ENCODE measurements at places on chromosomes 12 and 14. TPM values are rescaled to one million over a fixed set of nuclear protein-coding genes. Genes with fewer than 3 reads are reported as not detected.

DNA sequence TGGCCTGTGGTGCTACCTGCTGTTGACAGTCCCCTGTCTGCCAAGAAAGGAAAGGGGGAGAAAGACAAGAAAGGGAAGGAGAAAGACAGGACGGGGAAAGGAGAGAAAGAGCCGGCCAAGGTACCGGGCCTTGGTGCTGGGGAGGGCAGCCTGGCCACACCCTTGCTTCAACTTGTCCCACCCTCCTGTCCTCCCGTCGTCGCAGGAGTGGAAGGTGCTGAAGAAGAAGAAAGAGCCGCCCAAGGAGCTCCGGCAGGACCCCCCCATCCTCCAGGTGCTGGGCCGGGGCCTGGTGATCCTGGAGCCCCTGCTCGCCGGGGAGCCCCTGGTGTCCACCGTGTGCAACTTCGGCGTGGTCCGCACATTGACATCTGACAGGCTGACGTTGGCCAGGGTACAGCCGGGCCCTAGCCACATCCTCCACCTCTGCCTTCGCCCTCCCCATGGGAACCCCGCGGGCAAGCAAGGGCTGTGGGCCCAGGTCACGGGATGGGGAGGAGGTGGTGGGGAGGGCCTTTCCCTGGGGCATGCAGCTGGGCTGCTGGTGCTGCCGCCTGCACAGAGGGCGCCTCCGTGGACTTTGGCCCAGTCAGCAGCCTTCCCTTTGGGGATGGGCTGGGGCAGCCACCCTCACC is 2.9 kb upstream of the B3GNT4 start:
- no peak for DNase-seq
- H3K27me3 ChIP-seq, result peaks cover 31% of the 10 kb centered on the region
- H3K4me3 ChIP-seq, result no peak overlapping the region
- peaks cover 7% of the 10 kb centered on the region for H3K4me1 ChIP-seq
- H3K27ac ChIP-seq, result no peak overlapping the region

- H3K4me1 ChIP-seq, result no peaks in the 10 kb centered on the region
- no peak overlapping the region for H3K27ac ChIP-seq
- no peak for DNase-seq
- H3K36me3 ChIP-seq, result no peaks in the 10 kb centered on the region
- no peaks in the 10 kb centered on the region for H3K27me3 ChIP-seq
- H3K4me3 ChIP-seq, result no peak overlapping the region
Measured at GRCh38 chr12:104910196-104910840, 47.8 kb downstream of the SLC41A2 start.

DNA sequence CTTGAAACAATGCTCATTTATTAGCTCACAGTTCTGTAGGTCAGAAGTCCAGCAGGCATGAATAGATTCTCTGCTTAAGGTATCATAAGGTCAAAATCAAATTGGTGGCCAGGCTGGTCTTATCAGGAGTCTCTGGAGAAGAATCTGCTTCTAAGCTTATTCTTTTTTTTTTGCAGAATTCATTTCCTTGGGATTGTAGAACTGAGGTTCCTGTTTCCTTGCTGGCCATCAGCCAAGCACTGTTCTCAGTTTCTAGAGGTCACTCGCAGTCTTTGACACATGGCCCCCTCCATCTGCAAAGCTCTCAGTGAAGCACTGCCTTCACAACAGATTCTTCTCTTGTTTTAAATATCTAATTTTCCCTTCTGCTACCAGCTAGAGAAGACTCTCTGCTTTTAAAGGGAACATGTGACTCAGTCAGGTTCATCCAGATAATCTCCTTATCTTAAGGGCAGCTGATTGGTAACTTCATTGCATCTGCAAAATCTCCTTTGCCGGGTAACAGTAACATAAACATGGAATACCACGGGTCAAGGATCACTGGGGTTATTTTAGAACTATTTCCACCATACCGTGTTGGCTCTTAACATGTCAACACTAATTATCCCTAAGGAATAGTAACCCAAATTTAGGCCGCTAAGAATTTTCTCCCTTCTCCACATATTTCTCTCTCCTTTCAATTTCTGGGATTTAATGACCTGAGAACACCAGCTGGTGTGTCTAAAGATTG is 25.3 kb downstream of the RHOJ start:
- no peak overlapping the region for H3K4me3 ChIP-seq
- no peaks in the 10 kb centered on the region for H3K36me3 ChIP-seq
- no peak overlapping the region for H3K27ac ChIP-seq
- no peaks in the 10 kb centered on the region for H3K4me1 ChIP-seq
- DNase-seq, result no peak

GRCh38 chr14:33992274-33993007 is 41.6 kb upstream of the EGLN3 start:
- H3K4me3 ChIP-seq, result no peak overlapping the region
- H3K27me3 ChIP-seq, result no peaks in the 10 kb centered on the region
- no peaks in the 10 kb centered on the region for H3K4me1 ChIP-seq

GRCh38 chr14:65631040-65631439 is 218.5 kb downstream of the FUT8 start:
- peaks cover 11% of the 10 kb centered on the region for H3K4me1 ChIP-seq
- no peak overlapping the region for H3K4me3 ChIP-seq
- H3K36me3 ChIP-seq, result peaks cover 34% of the 10 kb centered on the region
- no peaks in the 10 kb centered on the region for H3K27me3 ChIP-seq

GRCh38 chr14:90487031-90487430 is 90.2 kb downstream of the CALM1 start:
- no peak overlapping the region for H3K4me3 ChIP-seq
- no peak overlapping the region for H3K27ac ChIP-seq
- H3K4me1 ChIP-seq, result no peaks in the 10 kb centered on the region
- no peaks in the 10 kb centered on the region for H3K36me3 ChIP-seq
- no peak for DNase-seq
- peaks cover 20% of the 10 kb centered on the region for H3K27me3 ChIP-seq

GRCh38 chr12:49957570-49957967 is 4.1 kb upstream of the AQP5 start:
- H3K27ac ChIP-seq, result no peak overlapping the region
- no peaks in the 10 kb centered on the region for H3K36me3 ChIP-seq
- DNase-seq, result no peak
- peaks cover 57% of the 10 kb centered on the region for H3K27me3 ChIP-seq

- H3K36me3 ChIP-seq, result no peaks in the 10 kb centered on the region
- H3K4me3 ChIP-seq, result no peak overlapping the region
- no peaks in the 10 kb centered on the region for H3K27me3 ChIP-seq
Measured at GRCh38 chr12:106271575-106272505, 24.0 kb upstream of the CKAP4 start.

- H3K36me3 ChIP-seq, result peaks cover 2% of the 10 kb centered on the region
- H3K27ac ChIP-seq, result peak overlapping the region; percentile 91
- H3K4me3 ChIP-seq, result peak overlapping the region; percentile 95
- H3K27me3 ChIP-seq, result no peaks in the 10 kb centered on the region
- peaks cover 29% of the 10 kb centered on the region for H3K4me1 ChIP-seq
Measured at GRCh38 chr12:991350-992333, 619 bp downstream of the ERC1 start.

- no peaks in the 10 kb centered on the region for H3K27me3 ChIP-seq
- peaks cover 24% of the 10 kb centered on the region for H3K4me1 ChIP-seq
- no peak for DNase-seq
- no peak overlapping the region for H3K4me3 ChIP-seq
- no peak overlapping the region for H3K27ac ChIP-seq
Measured at GRCh38 chr12:92261071-92261470, 115.4 kb upstream of the BTG1 start.

The SP1 gene
- total RNA-seq, result 99.2 TPM

The PMEL gene
- total RNA-seq, result not detected
